ENCODE measurements at places on chromosomes 16 and 17. TPM values are rescaled to one million over a fixed set of nuclear protein-coding genes. Genes with fewer than 3 reads are reported as not detected.

DNA sequence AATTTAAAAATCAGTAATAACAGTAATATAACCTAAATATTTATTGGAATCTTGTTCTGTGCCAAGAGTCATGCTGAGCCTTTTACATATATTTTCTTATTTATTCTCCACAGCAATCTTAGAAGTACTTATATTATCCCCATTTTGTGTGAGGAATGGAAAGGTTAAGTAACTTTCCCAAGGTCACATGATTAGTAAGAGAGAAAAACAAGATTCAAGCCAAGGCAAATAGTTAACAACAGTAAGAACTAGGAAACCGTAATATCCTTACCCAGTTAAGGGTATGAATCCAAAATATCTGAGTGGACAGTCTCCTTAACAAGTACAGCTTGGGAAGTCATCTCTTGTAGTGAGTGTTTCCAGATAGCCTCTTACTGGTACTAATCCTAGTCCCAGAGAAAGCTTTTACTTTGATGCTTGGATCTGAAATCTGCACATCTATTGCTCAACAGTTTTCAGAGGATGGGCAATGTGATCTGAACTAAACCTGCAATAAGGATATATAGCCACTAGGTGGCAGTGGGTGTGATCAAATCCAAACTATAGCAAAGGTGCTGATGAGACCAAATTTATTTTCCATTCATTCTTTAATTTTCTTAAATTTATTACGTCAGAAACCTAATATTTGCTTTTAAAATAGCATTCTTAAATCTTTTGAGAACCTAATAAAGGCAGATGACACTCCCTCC lies 23.3 kb downstream of the SHISA6 start:
- no peaks in the 10 kb centered on the region for H3K27me3 ChIP-seq
- H3K27ac ChIP-seq = no peak overlapping the region
- H3K4me3 ChIP-seq = no peak overlapping the region
- no peaks in the 10 kb centered on the region for H3K4me1 ChIP-seq

PITPNC1 gene
- 23.1 TPM for total RNA-seq

GRCh38 chr17:63974594-63975192 lies 2.0 kb upstream of the SCN4A start:
- peak overlapping the region; percentile 53 for H3K4me3 ChIP-seq
- no peaks in the 10 kb centered on the region for H3K27me3 ChIP-seq
- H3K27ac ChIP-seq = peak overlapping the region; percentile 95
- no peaks in the 10 kb centered on the region for H3K36me3 ChIP-seq
- peaks cover 29% of the 10 kb centered on the region for H3K4me1 ChIP-seq

DNA sequence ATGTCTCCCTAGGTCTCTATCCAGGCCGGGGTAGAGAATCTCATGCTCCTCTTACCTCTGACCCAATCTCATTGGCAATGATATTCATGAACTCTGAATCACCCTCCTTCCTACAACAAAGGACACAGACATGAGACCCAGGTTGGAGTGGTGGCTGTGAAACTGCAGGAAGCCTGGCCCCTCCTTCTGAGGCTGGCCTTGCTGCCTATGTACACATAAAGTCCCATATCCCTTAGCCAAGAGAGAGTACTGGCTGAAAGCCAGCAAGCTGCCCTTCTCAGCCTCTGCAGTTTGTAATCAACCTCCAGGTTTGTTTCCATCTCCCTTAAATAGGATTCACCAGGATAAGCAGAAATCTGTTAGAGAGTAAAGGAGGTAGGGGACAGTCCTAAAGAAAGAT lies 10.6 kb downstream of the AARSD1 start:
- H3K4me1 ChIP-seq = no peaks in the 10 kb centered on the region
- DNase-seq = no peak
- peaks cover 10% of the 10 kb centered on the region for H3K36me3 ChIP-seq
- no peak overlapping the region for H3K27ac ChIP-seq
- no peak overlapping the region for H3K4me3 ChIP-seq
- no peaks in the 10 kb centered on the region for H3K27me3 ChIP-seq

GRCh38 chr16:84617041-84617790 lies 662 bp downstream of the COTL1 start:
- H3K36me3 ChIP-seq = peaks cover 27% of the 10 kb centered on the region
- no peaks in the 10 kb centered on the region for H3K27me3 ChIP-seq
- H3K4me3 ChIP-seq = peak overlapping the region; percentile 94
- H3K27ac ChIP-seq = peak overlapping the region; percentile 29
- no peak for DNase-seq

PRAC2 gene
- 44.1 TPM for total RNA-seq

- H3K27ac ChIP-seq = peak overlapping the region; percentile 56
- peaks cover 14% of the 10 kb centered on the region for H3K4me1 ChIP-seq
- H3K36me3 ChIP-seq = no peaks in the 10 kb centered on the region
Measured at GRCh38 chr16:27285676-27286196, 17.2 kb upstream of the NSMCE1 start.

DNA sequence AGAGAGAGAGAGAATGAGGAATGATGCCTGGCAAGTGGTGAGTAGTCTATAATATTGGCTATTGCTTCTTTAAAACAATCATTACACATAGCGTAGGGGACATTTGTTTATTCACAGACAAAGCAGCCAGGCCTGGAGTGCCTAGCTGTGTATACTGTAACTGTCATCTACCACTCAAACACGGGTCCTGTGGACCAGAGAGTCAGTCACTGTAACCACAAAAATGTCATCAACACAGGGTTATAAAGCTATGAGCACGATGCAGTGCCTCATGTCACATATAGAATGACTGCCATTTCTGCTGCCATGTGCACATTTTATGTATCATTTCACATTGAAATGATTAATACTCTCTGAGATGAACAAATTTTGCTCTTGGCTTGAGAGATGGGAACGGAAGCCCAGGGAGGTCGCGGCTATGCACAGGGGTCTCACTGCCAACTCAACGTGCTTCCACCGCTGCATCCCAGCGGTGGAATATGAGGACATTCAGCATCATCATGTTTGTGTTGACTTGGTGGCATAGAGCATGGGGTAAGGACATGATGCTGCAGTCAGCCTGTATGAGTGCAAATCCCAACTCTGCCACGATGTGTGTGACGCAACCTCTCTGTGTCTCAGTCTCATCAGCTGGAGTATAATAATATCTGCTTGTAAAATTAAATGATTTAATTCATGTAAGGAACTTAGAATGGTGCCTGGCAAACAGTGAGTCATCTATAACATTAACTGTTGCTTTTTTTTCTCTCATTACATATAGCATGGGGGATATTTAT lies 3.3 kb downstream of the MT1H start:
- H3K4me1 ChIP-seq = peaks cover 22% of the 10 kb centered on the region
- DNase-seq = peak; percentile 56
- no peak overlapping the region for H3K4me3 ChIP-seq
- peak overlapping the region; percentile 53 for H3K27ac ChIP-seq
- H3K27me3 ChIP-seq = no peaks in the 10 kb centered on the region
- no peaks in the 10 kb centered on the region for H3K36me3 ChIP-seq

DNA sequence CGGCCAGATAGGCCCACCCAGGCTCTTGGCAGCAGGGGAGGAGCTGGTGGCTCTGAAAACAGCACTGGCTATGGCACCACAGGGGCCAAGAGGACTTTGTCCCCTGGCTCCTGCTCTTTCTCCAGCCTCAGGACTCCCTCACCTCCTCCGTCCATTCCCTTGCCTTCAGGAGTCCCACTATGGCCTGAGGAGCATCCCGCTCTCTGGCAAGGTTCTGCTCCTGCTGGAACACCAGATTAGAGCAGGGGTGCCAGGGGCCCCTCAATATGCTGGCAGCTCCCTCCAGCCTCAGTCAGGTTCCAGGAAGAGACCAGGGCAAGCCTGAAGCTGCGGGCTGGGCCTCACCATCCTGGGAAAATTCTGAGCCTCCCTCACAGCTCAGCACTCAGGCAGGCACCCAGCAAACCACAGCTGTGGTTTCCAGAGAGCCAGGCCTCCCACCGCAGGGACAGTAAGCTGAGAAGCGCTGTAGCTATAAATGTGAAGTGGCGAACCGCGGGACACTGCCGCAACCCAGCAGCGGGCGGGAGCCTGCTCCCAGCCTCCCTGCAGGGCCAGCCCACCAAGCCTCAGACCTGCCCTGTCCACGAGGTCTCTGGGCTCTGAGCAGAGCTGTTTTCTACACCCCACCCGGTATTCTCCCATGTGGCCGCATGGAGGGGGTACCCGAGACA lies 25.7 kb downstream of the C17orf100 start:
- H3K27me3 ChIP-seq = no peaks in the 10 kb centered on the region
- DNase-seq = no peak
- no peak overlapping the region for H3K4me3 ChIP-seq
- H3K36me3 ChIP-seq = no peaks in the 10 kb centered on the region

- H3K27ac ChIP-seq = no peak overlapping the region
- no peaks in the 10 kb centered on the region for H3K36me3 ChIP-seq
- no peaks in the 10 kb centered on the region for H3K4me1 ChIP-seq
- no peaks in the 10 kb centered on the region for H3K27me3 ChIP-seq
- DNase-seq = no peak
- H3K4me3 ChIP-seq = no peak overlapping the region
Measured at GRCh38 chr16:84917492-84917891, 93.8 kb downstream of the ZDHHC7 start.

GRCh38 chr17:17224137-17224536 lies 12.8 kb downstream of the FLCN start:
- no peak for DNase-seq
- H3K4me3 ChIP-seq = no peak overlapping the region
- H3K27me3 ChIP-seq = no peaks in the 10 kb centered on the region
- H3K4me1 ChIP-seq = no peaks in the 10 kb centered on the region
- H3K36me3 ChIP-seq = peaks cover 66% of the 10 kb centered on the region
- no peak overlapping the region for H3K27ac ChIP-seq

PIMREG gene
- total RNA-seq = 67.6 TPM

DNA sequence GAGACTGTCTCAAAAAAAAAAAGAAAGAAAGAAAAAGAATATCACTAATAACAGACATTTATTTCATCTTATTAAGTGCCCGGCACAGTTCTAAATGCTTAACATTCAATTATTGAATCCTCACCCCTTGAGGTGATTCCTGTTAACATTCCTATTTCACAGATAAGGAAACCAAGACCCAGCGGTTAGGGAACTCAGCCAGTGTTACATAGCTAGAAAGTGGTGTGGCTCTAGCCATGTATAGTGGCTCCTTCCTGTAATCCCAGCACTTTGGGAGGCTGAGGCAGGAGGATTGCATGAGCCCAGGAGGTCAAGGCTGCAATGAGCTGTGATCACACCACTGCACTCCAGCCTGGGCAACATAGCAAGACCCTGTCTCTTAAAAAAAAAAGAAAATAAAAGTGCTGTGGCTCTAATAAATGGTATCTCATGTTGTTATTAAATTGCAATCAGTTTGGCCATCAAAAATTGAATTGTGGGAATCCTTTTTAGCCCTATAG lies 28.1 kb downstream of the ZNRF1 start:
- H3K4me1 ChIP-seq = peaks cover 24% of the 10 kb centered on the region
- no peak overlapping the region for H3K4me3 ChIP-seq
- no peaks in the 10 kb centered on the region for H3K27me3 ChIP-seq
- DNase-seq = no peak
- H3K27ac ChIP-seq = no peak overlapping the region
- H3K36me3 ChIP-seq = no peaks in the 10 kb centered on the region

SMG1 gene
- 37.6 TPM for total RNA-seq

GRCh38 chr16:67257486-67258160 lies 8.8 kb downstream of the SLC9A5 start:
- no peak overlapping the region for H3K27ac ChIP-seq
- H3K4me1 ChIP-seq = no peaks in the 10 kb centered on the region
- DNase-seq = no peak
- no peaks in the 10 kb centered on the region for H3K27me3 ChIP-seq
- H3K36me3 ChIP-seq = no peaks in the 10 kb centered on the region
- no peak overlapping the region for H3K4me3 ChIP-seq

DNA sequence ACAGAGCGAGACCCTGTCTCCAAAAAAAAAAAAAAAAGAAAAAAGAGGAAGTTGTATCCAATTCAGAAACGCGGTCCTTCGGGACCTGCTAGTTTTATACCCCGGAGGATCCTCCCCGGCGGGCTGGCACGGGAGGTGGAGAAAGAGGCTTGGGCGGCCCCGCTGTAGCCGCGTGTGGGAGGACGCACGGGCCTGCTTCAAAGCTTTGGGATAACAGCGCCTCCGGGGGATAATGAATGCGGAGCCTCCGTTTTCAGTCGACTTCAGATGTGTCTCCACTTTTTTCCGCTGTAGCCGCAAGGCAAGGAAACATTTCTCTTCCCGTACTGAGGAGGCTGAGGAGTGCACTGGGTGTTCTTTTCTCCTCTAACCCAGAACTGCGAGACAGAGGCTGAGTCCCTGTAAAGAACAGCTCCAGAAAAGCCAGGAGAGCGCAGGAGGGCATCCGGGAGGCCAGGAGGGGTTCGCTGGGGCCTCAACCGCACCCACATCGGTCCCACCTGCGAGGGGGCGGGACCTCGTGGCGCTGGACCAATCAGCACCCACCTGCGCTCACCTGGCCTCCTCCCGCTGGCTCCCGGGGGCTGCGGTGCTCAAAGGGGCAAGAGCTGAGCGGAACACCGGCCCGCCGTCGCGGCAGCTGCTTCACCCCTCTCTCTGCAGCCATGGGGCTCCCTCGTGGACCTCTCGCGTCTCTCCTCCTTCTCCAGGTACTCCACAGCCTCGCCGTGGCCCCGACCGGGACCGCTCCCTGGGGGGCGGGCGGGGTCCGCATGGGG lies at the start of gene CDH3:
TSS of gene CDH3 (plus strand) at position 596 of the 779 bp plus-strand sequence. CDS start at position 666, 70 bp downstream.
- peak within 1 kb of the TSS; percentile 94 for H3K4me3 ChIP-seq
- DNase-seq = peak; percentile 71
- no peaks in the 10 kb centered on the region for H3K36me3 ChIP-seq
- peak within 1 kb of the TSS; percentile 45 for H3K27ac ChIP-seq

NPIPA8 gene
- total RNA-seq = not detected

DNA sequence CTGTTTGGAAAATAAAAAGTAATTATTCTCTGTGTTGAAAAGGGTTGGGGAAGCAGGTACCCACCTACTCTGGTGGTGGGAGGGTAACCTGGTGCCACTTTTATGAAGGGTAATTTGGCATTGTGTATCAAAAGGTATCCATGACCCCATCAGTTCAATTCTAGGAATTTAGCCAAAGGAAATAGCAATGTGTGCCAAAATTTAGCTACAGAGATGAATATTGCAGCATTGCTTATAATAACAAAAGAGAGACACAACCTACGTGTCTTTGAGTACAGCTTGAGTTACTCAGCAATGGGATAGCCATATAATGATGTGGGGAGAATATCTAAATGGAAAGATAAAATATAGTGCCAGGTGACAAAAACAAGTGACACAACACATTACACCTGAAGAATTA lies 170.7 kb downstream of the NTN1 start:
- no peak overlapping the region for H3K4me3 ChIP-seq
- H3K36me3 ChIP-seq = no peaks in the 10 kb centered on the region
- no peaks in the 10 kb centered on the region for H3K4me1 ChIP-seq
- no peaks in the 10 kb centered on the region for H3K27me3 ChIP-seq

DNA sequence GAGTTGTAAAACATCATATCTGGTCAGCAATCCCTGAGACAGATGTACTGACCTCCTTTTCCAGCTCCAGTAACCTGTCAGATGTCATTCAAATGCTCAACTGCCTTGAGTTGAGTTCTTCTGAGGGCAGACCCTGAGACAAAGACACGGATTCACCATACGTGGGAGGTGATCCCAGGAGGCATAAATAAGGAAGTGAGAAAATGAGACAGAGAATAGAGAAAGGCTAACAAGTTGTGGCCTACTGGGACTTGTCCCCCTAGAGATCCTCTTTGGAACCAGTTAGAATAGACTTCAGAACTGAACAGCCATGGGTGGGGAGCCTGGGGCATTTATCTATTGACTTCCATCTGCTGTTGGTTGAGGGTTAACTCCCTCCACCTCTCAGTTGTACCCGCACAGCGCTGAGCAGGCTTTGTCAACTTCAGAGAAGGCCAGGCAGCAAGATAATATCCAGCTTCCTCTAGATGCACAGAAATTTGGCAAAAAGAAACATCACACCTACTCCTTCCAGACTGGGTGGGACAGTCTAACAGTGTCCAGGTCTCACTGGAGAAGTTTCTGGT lies 123.0 kb upstream of the DYNLRB2 start:
- no peaks in the 10 kb centered on the region for H3K36me3 ChIP-seq
- no peak overlapping the region for H3K4me3 ChIP-seq
- no peaks in the 10 kb centered on the region for H3K4me1 ChIP-seq

CLEC18A gene
- not detected for total RNA-seq

All from PC-3 (cell line).